ENCODE measurements at places on chromosomes 12 and 14.

DNA sequence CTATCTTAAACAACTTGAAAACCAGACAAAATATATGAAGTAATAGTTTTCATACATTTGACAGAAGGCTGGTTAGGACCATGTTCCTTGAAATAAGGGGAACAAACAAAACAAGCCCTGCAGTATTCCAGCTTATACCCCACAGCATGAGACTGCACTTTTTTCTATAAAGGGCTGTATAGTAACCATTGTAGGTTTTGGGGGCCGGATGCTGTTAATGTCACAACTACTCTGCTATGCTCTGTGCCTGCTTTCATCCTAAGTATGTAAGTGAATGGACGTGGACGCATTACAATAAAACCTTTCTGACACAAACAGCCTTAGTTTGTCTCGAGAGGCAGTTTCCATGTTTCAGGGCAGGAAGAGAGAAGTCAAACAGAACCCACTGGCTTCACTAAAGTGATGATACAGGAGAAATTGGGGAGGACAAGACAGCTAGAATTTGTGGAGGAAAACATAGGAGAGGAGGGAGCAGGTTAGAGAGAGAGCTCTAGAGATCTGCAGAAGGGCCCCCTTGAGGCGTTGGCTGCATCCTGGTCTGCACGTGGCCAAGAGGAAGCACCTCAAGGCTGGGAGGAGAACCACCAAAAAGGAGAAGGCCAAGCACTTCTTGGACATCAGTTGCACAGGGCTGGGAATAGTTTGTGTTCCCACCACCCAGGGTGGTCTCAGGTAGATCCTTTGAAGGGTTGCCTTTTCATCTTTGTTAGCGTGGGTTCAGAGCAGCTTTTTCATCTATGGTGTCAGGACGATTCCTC lies 63.7 kb downstream of the TRAF3 start:
- DNase-seq, result no peak

DNA sequence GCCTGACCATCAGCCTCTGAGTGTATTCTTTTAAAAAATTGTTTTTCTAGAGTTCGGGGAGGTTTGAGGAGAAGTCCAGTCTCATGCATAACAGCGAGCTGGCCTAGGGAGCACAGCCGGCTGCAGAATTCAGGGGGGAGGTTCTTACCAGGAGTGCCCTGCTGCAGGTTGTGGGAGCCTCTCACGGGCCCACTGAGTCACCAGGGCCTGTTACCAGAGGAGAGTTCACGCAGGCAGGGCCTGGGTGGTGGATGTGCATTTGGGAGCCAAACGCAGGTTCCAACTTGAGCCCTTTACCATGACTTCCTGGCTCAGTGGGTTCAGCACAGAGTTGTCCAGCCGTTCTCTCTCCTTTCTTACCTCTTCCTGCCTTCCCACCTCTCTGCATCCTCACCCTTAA lies 14.4 kb downstream of the CD9 start:
- DNase-seq, result no peak

DNA sequence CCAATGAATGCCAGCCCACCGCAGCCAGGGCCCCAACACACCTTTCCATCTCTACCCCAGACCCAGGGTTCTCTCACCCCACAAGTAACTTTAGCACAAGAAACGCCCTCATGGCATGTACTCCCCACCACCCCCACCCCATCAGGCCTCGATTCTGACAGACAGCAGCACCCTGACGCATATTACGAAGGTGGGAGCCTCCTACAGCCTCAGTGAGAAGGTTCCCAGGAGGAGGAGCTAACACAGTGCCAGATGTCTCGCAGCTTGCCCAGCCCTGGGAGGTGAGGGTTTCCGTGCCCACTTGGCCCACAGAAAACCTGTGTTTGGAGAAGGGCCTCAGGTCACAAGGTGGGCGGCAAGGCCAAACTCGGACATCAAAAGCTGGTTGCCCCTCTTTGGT lies 32.4 kb downstream of the CCDC88C start:
- DNase-seq, result no peak

- no peak for DNase-seq
These were observed 742.0 kb downstream of the GALC start for GRCh38 chr14:87251011-87251410.

DNA sequence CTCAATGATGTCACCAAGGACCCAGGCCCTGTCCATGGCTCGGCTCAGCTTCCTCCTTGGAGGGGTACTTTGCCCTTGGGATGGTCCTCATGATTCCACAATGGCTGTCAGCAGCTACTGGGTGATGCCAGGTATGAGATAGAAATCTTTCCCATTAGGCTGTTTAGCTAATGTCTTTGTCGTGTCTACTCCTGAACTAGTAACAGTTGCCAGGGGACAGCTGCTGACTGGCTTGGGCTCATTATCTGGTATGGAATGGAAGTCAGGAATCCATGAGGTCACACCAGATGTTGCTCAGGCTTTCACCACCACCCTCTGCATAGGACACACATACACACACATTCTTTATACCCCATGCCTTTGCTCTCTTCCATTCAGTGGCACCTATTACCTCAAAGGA lies 9.2 kb downstream of the PRPH start:
- DNase-seq, result no peak

GRCh38 chr12:119204671-119205285 lies 26.0 kb downstream of the HSPB8 start:
- DNase-seq, result no peak

DNA sequence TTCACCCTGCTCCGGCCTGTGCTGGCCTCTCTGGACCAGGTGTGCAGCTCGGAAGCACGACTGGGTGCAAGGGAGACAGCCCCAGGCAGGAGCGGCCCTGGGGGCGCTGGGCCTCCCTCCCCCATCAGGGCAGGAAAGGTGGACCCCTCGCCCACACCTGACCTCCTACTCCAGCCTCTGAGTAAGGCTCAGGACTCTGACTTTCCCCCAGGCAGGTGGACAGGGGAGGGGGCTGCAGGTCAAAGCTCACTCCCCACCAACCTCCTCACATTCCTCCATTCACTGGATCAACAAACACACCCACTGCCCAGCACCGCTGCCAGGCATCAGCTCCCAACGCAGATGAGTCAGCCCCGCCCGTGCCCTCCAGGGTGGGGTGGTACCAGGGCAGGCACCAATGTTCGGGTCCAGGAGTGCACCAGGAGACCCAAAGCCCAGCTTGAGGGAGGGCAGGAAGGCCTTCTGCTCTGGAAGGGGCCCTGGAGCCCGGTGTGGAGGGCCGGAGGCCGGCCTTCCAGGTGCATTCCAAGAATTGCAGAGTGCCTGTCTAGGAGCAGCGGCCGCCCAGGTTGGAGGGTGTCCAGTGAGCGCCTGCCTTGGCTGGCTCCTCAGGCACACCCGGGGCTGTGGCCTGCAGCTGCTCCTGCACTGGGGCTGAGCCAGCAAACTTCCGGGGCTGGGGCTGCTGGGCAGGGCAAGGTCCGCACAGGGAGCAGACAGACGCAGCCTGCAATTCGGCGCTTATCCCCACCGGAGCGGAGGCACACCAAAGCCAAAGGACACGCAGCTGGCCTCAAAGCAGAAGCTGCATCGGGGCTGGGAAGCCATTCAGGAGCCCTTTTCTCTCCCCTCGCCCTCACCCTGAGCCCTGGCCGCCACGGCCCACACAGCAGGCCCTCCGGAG lies 1.6 kb upstream of the INF2 start:
- DNase-seq, result no peak

DNA sequence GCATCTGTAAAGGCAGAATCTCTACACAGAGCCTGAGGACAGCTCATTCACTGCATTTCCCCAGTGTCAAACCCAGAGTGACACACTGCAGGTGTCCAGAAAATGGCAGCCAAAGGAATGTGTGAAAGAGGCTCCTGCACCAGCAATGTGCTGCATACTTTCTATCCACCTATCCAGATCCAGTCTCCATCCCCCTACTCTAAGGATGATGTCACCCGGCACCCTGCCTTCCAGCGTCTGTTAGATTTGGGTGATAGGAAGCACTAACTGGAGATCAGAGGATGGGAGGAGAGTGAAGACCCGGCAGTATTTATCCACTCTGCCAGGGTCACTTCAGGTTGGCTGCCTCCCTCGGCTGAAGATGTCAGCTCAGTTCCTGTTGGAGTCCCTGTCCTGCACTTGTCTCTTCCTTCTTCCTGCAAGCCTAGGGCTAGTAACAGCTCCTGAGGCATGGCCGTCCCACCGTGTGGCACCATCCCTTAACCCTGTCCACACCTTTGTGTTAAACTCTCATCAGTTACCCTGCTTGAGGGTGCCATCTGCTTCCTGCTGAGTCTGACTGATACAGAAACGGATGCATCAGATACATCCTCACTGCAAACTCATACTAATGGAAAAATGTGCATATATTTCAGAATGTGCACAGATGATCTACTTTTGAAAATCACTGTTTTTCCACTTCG lies 13.0 kb upstream of the GPR68 start:
- no peak for DNase-seq

Data from stimulated activated naive CD8-positive, alpha-beta T cell treated with anti-CD3 and anti-CD28 coated beads, Interleukin-15, amount 100 ng/mL, for 72 hours (primary cell).